Activated effector memory CD4-positive, alpha-beta T cell treated with Interleukin-2 at 50 U/mL for 16 hours (primary cell): ENCODE measurements at places on chromosomes 4 and X.

DNA sequence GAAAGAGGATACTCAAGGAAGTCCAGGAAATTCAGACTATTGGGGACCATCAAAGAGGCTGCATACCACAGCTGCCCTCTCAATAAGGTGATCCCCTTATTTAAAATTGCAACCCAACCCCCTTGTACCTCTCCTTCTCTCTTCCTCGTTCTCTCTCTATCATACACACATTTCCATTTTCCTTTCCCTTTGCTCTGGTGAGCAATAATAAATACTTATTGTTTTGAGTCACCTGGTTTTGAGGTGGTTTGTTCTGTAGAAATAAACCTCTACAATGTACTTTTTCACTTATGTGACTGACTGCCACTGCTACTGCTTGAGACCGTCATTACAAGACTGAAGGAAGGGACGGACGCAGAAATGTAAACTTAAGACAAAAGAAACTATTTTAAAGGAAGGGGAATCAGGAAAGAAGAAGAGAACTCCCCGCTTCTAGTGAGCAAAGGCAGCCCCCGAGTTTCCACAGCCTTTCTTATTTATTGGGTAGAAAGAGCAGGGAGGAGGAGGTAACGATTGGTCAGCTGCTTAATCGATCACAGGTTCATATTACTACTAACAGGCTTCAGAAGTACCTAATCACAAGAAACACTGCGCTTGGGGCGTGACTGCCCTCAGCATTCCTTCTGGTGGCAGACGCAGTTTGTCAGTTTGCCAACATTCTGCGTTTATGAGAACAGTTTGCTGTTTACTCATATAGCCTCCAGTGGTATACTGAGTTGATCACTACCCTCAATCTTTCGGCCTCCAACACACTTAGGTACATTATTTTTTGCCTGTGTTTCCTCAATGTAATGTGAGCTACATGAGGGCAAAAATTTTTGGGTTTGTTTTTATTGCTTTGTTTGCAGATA is 16.9 kb upstream of the TMEM165 start:
- DNase-seq = no peak

GRCh38 chrX:126338916-126339315 is 172.8 kb upstream of the DCAF12L2 start:
- DNase-seq = no peak

DNA sequence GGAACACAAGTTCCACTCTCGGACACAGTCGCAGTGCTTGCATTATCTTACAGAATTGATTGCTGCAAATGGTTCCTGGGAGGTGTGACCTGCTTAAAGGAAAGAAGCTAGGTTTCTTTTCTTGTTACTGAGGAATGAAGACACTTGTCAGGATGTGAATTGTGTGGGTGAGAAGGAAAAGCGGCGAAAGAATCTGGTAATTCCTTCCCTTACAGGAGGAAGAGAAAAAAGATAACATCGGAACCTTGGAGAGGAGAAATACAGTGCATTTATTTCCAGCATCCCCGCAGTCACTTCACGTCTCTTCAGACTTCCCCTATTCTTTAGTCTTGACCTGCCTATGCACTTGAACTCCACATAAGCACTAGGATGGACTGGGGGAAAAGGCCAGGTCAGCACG is 389 bp upstream of the CCSER1 start:
- DNase-seq = no peak

- DNase-seq = no peak
Observed at GRCh38 chrX:134803551-134804183, 145.4 kb upstream of the PLAC1 start.

DNA sequence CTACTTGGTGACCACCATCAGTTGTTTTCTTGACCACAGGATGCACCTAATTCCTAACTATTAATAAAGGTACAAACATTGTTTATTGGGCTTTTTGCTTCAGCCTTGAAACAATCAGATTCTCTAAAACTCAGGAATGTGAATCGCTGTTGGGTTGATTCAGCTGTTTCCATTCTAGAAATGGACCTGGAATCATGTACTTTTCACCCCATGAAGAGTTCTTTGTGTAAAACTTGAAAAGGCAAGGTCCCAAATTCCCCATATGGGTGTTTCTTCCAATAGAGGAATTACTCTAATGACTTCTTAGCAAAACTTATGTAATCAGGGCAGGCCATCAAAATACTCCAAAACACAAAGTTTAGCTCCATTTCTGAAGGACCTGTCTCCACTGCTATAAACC is 7.4 kb downstream of the AFAP1 start:
- no peak for DNase-seq

DNA sequence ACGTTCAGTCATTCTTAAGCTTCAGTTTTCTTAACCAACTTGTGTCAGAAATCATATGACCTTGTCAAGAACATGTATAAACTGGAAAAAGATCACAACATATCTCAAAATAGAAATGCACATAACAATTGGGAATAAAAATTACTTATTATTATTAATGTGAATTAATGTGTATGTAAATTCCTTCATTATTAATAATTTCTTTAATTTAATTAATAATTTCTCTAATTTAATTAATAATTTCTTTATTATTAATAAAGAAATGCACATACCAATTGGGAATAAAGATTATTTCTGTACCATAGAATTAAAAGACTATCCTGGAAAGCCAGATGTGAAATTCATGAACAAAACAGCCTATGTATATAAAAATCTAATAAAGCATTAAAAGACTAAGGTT is 718.5 kb upstream of the PCDH7 start:
- DNase-seq = no peak

DNA sequence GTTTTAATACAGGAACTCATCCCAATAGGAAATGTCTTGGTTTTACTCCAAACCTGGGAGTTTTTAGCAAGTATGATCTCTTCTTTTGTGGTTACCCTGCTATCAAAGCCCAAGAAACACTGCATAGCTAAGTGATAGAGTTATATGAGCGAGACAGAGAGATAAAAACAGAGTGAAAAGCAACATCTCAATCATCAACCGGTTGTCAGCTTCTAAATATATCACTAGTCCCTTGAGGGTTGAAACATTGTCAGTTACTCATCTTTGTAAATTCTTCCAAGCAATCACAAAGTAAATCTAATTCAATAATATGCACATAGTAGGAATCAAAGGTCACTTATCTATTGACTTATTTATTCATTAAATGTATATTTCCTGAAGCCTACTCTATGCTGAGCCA is 483.9 kb downstream of the IDS start:
- DNase-seq = no peak
